MCF 10A (cell line): ENCODE measurements at places on chromosomes 3 and 15. TPM values are rescaled to one million over a fixed set of nuclear protein-coding genes. Genes with fewer than 3 reads are reported as not detected.

Gene CFAP100
- total RNA-seq, result not detected in 2 replicates

Gene SLC28A2
- not detected in 2 replicates for total RNA-seq

Gene ACKR2
- 0.42 and 0.61 TPM in 2 replicates for total RNA-seq

Gene KLF15
- total RNA-seq, result 5.3 and 8.3 TPM in 2 replicates

Gene CCR4
- total RNA-seq, result not detected in 2 replicates

Gene TM4SF18
- not detected in 2 replicates for total RNA-seq

Gene FBXW12
- total RNA-seq, result not detected in 2 replicates

Gene TGM4
- total RNA-seq, result 1.1 and 2.5 TPM in 2 replicates

- H3K4me1 ChIP-seq, result no peaks in the 10 kb centered on the region
- DNase-seq, result no peak
- H3K4me3 ChIP-seq, result no peak overlapping the region
- H3K27ac ChIP-seq, result no peak overlapping the region
- peaks cover 27% of the 10 kb centered on the region for H3K27me3 ChIP-seq
Measured at GRCh38 chr3:66912306-66912705, 85.8 kb upstream of the KBTBD8 start.

GRCh38 chr15:36239509-36239908, 339.9 kb upstream of the CDIN1 start:
- H3K27me3 ChIP-seq, result no peaks in the 10 kb centered on the region
- H3K36me3 ChIP-seq, result no peaks in the 10 kb centered on the region
- no peak for DNase-seq
- H3K4me3 ChIP-seq, result no peak overlapping the region
- no peaks in the 10 kb centered on the region for H3K4me1 ChIP-seq

DNA sequence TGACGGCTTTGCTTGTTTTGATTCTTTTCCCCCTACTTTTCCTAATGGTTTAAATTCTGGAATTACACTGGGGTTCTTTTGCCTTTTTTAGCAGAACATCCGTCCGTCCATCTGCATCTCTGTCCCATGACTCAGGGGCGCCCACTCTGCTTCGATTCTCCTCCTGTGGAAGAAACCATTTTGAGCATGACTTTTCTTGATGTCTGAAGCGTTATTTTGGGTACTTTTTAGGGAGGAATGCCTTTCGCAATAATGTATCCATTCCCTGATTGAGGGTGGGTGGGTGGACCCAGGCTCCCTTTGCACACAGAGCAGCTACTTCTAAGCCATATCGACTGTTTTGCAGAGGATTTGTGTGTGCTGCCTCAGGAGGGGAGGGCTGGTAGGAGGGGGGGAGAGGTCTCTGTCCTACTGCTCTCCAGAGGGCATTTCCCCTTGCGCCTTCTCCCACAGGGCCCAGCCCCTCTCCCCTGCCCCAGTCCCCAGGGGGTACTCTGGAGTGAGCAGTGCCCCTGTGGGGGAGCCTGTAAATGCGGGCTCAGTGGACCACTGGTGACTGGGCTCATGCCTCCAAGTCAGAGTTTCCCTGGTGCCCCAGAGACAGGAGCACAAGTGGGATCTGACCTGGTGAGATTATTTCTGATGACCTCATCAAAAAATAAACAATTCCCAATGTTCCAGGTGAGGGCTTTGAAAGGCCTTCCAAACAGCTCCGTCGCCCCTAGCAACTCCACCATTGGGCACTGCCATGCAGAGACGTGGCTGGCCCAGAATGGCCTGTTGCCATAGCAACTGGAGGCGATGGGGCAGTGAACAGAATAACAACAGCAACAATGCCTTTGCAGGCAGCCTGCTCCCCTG, 19.5 kb upstream of the BSN start:
- H3K4me3 ChIP-seq, result no peak overlapping the region
- H3K36me3 ChIP-seq, result peaks cover 42% of the 10 kb centered on the region
- H3K4me1 ChIP-seq, result peaks cover 5% of the 10 kb centered on the region
- no peak for DNase-seq

- no peaks in the 10 kb centered on the region for H3K27me3 ChIP-seq
- no peak overlapping the region for H3K27ac ChIP-seq
- H3K4me3 ChIP-seq, result no peak overlapping the region
Measured at GRCh38 chr15:26023231-26023630, 160.1 kb upstream of the ATP10A start.

DNA sequence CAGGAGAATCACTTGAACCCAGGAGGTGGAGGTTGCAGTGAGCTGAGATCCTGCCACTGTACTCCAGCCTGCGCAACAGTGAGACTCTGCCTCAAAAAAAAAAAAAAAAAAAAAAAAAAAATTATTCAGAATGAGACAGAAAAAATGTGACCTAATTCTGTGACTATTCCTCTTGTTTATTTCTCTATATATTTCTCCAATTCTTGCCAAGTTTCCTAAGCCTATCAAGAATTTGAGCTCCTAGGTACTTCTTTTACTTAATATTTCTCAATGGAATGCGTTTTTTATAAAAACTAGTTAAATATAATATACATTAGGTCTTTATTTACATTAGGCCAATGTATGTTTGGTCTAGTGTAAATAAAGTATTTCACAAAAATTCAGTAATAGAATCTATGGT, 86.8 kb downstream of the NAALADL2 start:
- no peaks in the 10 kb centered on the region for H3K27me3 ChIP-seq
- H3K4me1 ChIP-seq, result peaks cover 17% of the 10 kb centered on the region
- H3K27ac ChIP-seq, result no peak overlapping the region

- no peak overlapping the region for H3K4me3 ChIP-seq
- peaks cover 6% of the 10 kb centered on the region for H3K4me1 ChIP-seq
- H3K27me3 ChIP-seq, result no peaks in the 10 kb centered on the region
- no peaks in the 10 kb centered on the region for H3K36me3 ChIP-seq
- DNase-seq, result no peak
- H3K27ac ChIP-seq, result no peak overlapping the region
Measured at GRCh38 chr3:8777201-8777977, 8.0 kb upstream of the OXTR start.

DNA sequence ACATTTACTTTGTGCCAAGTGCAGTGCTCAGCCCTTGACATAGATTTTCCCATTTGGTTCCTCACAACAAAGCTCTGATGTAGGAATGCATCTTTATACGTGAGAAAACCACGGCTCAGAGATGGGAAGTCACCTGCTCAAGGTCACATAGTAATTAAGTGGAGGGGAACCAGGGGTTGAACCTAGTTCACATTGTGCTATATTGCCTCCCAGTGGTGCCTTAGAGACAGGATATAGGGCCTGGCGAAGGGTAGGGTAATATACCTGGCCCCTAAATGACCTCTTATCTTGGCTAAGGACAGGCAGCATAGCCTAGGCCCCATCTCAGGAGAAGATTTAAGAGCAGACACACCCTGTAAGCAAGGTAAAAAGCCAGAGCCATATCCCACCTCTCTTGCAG, 71.5 kb downstream of the FOXP1 start:
- no peak overlapping the region for H3K27ac ChIP-seq
- no peaks in the 10 kb centered on the region for H3K27me3 ChIP-seq
- H3K4me3 ChIP-seq, result no peak overlapping the region
- peaks cover 15% of the 10 kb centered on the region for H3K4me1 ChIP-seq

DNA sequence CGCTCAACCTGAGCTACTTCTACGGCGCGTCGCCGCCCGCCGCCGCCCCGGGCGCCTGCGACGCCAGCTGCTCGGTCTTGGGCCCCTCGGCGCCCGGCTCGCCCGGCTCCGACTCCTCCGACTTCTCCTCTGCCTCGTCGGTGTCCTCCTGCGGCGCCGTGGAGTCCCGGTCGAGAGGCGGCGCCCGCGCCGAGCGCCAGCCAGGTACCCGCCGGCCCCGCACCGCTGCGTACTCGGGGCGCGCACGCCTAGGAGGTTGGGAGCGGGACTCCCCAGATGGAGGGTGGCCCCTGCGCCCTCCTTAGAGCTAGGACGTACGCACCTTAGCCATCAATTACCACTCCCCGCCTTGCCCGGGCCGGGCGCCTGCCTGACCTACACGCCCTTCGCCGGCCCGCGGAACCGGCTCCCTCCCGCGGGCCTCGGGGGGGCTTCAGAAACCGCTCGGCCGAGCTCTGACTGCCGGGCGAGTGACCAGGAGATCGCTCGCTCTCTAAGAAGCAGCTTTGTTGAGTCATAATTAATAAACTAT, 466 bp downstream of the NFKBIZ start:
- peak; percentile 40 for DNase-seq
- H3K4me3 ChIP-seq, result peak overlapping the region; percentile 94
- peak overlapping the region; percentile 99 for H3K27ac ChIP-seq
- no peaks in the 10 kb centered on the region for H3K27me3 ChIP-seq

GRCh38 chr3:20776692-20777091, 590.7 kb upstream of the SGO1 start:
- no peak overlapping the region for H3K27ac ChIP-seq
- no peaks in the 10 kb centered on the region for H3K4me1 ChIP-seq
- no peaks in the 10 kb centered on the region for H3K27me3 ChIP-seq
- no peak overlapping the region for H3K4me3 ChIP-seq

DNA sequence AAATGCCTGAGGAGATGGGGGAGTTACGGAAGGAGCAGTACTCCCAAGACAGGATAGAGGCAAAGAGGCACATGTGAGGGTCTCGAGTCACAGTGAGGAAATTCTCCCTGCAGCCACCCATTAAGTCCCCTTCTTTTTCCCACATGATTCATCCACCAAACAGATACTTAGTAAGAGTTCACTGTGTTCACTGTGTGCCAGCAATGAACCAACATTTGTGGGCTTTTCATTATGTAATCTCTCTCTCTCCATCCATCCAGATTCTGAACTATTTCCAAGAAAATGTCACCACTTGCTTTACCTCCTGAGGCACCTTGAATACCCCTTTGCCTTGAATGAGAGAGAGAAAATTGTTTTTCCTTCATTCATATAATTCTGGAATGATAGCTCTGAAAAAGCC, 24.6 kb upstream of the LRRFIP2 start:
- H3K27me3 ChIP-seq, result no peaks in the 10 kb centered on the region
- no peak overlapping the region for H3K4me3 ChIP-seq
- H3K4me1 ChIP-seq, result peaks cover 25% of the 10 kb centered on the region

- H3K27me3 ChIP-seq, result peaks cover 39% of the 10 kb centered on the region
- DNase-seq, result no peak
- no peak overlapping the region for H3K27ac ChIP-seq
- H3K4me3 ChIP-seq, result no peak overlapping the region
Measured at GRCh38 chr15:38622304-38622703, 57.7 kb upstream of the RASGRP1 start.
